Peyer's patch (tissue), 4 donors: ENCODE measurements at places on chromosomes 1 and 21.
A peak's percentile ranks its signal among the peaks of the same experiment; 100 is the strongest.

DNA sequence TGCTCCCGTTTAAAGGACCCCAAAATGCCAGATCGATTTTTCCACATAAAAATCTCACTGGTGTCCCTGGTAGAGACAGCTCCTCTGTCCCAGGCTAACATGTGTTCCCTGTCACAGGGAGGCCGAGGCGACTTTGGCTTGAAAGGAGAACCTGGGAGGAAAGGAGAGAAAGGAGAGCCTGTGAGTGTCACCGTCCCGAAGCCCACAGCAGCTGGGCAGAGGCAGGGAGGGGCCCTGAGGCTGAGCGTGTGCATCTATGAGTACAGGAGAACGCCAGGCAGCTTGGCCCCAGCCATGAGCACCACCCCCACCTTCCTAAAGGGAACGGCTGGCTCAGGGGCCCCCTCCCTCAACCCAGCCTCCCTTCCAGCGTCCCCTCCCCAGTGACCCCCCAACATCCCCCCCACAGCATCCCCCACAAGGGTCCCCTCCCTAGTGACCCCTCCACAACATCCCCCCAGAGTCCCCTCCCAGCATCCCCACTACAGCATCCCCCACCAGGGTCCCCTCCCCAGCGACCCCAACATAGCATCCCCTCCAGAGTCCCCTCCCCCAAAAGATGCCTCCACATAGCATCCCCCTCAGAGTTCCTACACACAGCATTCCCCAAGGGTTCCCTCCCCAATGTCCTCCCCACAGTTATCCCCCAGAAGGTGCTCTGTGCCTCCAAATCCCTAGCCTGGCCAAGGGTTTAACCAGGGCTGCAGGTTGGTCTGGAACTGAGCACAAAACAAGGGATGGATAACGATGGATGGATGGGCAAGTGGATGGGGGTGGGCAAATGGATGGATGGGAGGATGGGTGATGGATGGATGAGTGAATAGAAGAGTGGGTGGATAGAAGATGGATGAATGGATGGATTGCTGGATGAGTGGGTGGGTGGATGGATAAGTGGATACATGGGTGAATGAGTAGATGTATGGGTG lies 25.1 kb downstream of the COL6A2 start:
- DNase-seq = no peak

GRCh38 chr1:46615735-46616134 lies 876 bp downstream of the MOB3C start:
- no peak for DNase-seq

GRCh38 chr1:22689505-22689904 lies 21.1 kb upstream of the EPHB2 start:
- peak; percentile 76 for DNase-seq

DNA sequence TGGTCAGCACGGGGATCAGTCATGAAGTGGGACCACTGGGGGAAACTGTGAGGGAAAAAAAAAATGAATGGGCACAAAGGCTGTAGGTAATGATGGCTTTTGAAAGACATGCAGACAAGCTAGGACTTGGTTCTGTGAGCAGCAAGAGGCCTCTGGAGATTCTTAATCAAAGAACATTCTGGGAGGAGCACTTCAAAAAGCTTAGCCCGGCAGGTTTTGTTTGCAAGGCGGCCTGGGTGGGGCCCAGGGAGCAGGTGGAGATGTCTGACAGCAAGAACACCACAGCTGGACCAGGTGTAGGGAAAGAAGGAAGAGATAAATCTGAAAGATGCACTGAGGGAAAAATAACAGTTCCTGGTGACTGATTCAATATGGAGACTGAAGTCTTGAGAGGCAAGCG lies 6.0 kb downstream of the TEX35 start:
- DNase-seq = no peak

GRCh38 chr1:19128968-19129514 lies 81.0 kb downstream of the UBR4 start:
- no peak for DNase-seq

GRCh38 chr21:37348664-37349063 lies 17.9 kb upstream of the DYRK1A start:
- no peak for DNase-seq

DNA sequence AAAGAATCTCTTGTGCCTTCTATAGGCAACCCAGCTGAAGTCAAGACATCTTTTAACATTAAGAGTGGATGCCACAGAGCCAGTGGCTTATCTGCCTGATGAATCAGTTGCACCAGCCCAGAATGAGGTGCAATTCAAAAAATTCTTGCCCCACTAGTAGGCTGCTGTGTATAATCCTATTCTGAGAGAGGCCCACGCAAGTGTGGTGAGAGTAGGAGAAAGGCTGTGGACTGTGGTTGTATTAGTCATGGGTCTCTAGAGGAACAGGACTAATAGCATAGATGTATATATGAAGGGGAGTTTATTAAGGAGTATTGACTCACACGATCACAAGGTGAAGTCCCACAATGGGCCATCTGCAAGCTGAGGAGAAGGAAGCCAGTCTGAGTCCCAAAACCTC lies 216.4 kb downstream of the LTN1 start:
- no peak for DNase-seq

DNA sequence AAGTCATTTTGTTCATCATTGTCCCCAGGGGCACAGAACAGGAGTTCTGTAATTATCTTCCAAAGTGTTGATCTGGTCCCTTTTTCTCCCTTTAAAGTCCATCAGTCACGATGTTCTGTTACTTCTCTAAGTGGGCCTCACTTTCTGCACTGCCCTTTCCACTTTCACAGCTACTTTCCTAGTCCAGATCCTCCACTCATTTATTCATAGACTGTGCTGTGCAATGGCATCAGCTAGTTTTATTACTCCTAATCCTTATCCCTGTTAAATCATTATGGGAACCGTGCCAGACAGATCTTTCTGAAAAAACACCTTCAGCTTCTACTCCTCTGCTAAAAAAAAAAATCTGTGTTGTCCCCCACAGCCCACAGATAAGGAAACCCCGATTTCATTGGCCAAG lies 64.0 kb upstream of the BCL10 start:
- DNase-seq = no peak
